ENCODE measurements at places on chromosomes 4 and X.

DNA sequence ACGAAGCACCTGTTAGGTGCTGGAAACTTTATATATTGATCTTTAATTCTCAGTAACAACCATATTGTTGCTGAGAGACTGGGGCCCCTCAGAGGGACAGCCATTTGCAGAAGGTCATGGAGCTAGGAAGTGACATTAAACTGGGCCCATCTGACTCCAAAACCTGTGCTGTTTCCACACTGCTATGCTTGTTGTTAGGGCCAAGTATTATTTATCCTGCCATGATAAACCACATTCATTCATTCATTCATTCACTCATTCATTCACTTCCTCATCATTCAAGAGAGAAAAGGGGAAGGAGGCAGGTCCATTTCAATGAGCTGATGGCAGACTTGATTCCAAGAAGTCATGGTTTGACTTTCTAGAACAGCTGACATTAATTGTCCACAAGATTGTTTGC is 237.4 kb downstream of the STIM2 start:
- DNase-seq: no peak

DNA sequence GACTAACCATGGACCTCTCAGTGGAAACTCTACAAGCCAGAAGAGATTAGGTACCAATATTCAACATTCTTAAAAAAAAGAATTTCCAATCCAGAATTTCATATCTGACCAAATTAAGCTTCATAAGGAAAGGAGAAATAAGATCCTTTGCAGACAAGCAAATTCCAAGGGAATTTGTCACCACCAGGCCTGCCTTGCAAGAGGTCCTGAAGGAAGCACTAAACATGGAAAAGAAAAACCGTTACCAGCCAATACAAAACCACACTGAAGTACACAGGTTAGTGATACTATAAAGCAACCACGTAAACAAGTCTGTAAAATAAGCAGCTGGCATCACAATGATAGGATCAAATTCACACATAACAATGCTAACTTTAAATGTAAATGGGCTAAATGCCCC is 156.6 kb downstream of the FAM13A start:
- DNase-seq: no peak

- DNase-seq: no peak
These were observed 48.1 kb upstream of the RAP2C start for GRCh38 chrX:132267392-132267791.

DNA sequence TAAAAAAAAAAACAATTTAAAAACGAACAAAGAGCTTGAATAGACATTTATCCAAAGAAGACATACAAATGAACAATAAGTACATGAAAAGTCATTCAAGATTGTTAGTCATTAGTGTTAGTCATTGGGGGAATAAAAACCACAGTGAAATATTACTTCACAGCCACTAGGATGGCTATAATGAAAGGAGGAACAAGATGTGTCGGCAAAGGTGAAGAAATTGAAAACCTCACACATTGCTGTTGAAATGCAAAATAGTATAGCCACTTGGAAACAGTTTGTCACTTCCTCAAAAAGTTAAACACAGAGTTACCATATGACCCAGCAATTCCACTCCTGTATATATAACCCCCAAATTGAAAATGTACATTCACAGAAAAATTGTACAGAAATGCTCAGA is 45.2 kb upstream of the SLC39A8 start:
- no peak for DNase-seq

GRCh38 chrX:37776283-37776986 is 3.4 kb upstream of the CYBB start:
- DNase-seq: no peak

DNA sequence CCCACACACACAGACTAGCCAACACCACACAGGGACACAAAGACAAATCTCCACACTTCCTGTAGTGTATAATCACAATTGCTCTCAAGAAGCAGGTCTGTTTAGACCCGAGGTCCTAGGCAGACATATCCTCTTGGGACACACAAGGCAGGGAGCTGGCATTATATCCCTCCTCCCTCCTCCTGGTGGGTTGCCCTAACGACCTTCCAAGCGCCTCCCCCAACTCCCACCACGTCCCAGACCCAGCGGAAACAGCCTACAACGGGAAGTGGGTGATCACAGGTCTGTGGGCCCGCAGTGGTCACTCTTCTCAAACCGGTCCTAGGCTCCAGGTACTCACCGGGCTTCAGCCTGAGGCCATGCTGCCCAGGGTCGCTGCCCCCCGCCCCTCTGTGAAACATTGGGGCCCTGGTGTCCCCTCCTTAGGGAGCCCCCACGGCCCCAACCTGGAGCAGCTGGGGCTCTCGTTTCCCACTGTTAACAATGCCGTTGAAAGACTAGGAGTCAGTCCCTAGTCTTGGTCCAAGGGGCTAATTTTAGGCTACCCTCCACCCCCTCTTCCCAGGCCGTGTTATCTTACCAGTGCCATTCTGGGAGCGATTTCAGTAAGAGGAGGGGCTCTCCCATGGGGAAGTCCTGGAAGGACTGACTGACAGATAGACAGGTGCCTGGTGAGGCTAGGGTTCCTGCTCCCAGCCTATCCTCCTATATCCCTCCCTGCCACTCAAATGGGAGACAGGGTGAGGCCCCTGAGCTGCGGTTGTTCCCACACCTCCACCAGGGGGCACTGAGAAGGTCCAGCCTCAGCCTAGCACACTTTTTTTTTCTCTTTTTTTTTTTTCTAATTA is at the start of gene ASB12:
ASB12 (minus strand) TSS at position 485 of the 848 bp plus-strand sequence. CDS start 4,957 bp downstream, outside the sequence.
- DNase-seq: no peak

- DNase-seq: no peak
These were observed 82.5 kb downstream of the CPEB2 start for GRCh38 chr4:15084780-15085179.
